Kidney tubule cell (primary cell): ENCODE measurements at places on chromosomes 1 and 21.

GRCh38 chr21:37748351-37748750 lies 167.9 kb downstream of the KCNJ6 start:
- DNase-seq: no peak

- DNase-seq: no peak
These were observed 10.8 kb downstream of the BLACAT1 start for GRCh38 chr1:205444931-205445645.

DNA sequence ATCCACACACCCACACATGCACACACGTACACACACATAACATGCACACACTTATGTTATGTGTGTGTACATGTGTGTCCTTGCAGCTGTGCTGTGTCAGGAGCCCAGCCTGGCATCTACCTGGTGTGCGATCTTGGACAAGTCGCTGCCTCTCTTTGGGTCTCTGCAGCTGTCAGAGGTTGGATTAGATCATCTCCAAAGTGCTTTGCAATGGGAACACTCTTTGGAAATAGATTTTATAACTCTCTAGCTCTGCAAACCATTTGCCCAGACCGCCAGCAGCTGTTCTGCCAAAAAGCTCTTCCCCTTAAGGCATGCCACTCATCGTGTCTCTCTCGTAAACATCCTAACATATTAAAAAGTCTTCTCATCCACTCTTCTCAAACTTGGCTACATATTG lies 4.7 kb downstream of the PKP1 start:
- DNase-seq: no peak

GRCh38 chr21:42463861-42464515 lies 32.0 kb downstream of the RSPH1 start:
- peak; percentile 45 for DNase-seq

- no peak for DNase-seq
These were observed 5.3 kb downstream of the LRRC47 start for GRCh38 chr1:3790952-3791351.

DNA sequence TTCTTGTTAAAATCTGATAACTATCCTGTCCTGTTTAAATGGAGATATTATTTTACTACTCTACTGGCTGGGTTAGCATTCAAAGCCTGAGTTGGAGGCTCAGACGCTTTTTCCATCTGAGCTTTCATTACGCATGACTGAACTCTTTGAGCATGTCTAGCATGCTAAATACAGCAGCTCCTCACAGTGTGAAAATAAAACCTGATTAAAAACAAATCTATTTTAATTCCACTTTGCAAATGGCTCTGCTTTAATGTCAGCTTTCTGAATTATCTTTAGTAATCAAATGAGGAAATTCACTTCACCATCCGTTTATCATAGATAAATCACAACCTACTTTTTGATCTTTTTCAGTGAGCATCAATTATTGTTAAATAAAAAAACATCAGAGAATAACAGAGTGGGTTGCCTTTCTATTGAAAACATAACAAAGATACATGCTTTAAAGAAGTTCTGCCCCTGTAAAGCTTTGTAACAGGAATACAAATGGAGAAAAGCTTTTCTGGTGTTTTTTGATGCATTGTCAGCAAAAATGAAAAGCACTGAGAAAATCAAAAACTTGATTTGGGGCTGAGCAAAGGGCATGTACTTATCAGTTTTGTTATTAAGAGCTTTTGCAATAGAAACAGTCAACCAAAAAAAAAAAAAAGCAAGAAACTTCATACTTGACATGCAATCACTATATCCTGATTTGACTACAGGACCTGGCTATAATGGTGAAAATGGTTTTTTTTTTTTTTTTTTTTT lies 3.5 kb upstream of the SPEN start:
- peak; percentile 37 for DNase-seq

- DNase-seq: peak; percentile 75
These were observed 1.9 kb upstream of the TPM3 start for GRCh38 chr1:154193821-154194220.

DNA sequence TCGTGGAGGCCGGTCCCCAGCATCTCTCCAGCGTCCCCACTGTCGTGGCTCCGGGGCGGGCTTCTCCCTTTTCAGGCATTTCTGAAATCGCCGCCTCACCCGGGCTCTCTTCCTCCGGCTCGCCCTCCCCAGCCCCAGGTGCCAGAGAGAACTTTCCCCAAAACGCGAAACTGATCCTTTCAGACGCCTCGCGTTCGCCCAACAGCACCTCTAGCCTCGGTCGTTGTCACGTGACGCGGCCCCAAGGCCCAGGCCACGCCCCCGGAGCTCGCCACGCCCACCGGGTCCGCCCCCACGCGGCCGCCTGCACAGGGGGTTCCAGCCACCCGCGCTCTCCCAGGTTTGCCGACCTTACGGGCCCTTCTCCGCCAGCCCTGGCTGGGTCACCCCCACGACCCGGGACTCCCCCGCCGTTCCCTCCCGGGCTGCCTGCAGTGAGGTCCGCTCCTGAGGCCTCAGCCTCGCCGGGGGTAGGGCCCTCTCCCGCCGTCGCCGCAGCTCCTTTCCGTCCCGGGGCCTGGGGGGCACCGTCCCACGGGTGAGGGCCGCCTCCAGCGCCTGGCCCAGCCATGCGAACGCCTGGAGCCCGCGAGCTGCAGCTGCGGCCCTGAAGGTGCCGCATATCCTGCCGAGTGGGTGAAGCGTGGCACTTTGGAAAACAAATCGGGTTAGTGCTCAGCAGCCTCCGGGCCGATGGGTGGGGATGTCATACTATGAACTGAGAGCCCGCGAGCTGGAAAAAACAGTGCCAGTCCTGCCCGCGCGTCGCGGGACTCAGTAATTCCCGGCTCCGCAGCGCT lies 21.0 kb downstream of the H3-3A start:
- DNase-seq: peak; percentile 80

GRCh38 chr1:208156741-208157140 lies 87.4 kb downstream of the PLXNA2 start:
- DNase-seq: no peak

GRCh38 chr21:38333301-38334272 lies 76.8 kb downstream of the KCNJ15 start:
- no peak for DNase-seq

GRCh38 chr21:43004926-43005325 lies 30.6 kb downstream of the PKNOX1 start:
- no peak for DNase-seq

GRCh38 chr1:27325286-27325685 lies 3.3 kb downstream of the TMEM222 start:
- DNase-seq: no peak

DNA sequence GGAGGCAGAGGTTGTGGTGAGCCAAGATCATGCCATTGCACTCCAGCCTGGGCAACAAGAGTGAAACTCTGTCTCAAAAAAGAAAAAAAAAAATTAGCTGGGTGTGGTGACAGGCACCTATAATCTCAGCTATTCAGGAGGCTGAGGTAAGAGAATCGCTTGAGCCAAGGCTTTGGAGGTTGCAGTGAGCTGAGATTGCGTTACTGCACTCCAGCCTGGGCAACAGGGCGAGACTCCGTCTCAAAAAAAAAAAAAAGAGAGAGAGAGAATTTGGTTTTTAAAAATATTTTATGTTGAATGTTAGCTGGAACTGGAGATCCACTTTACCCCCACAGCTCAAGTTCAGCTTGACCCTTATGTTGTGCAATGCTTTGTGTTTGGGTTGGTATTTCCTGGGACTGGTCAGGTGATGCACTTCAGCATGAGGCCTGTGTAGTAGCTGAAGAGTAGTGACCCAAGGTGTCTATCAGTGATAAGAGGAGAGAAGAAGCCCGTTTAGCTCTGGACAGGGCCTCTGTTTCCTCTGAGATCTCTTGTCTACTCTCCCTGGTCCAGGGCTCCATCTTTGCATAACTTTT lies 36.8 kb upstream of the MACF1 start:
- DNase-seq: peak; percentile 46

- DNase-seq: peak; percentile 22
These were observed 104.8 kb upstream of the SLC25A33 start for GRCh38 chr1:9434247-9435152.

- DNase-seq: no peak
These were observed 250.8 kb downstream of the KCNJ6 start for GRCh38 chr21:37665230-37666024.

DNA sequence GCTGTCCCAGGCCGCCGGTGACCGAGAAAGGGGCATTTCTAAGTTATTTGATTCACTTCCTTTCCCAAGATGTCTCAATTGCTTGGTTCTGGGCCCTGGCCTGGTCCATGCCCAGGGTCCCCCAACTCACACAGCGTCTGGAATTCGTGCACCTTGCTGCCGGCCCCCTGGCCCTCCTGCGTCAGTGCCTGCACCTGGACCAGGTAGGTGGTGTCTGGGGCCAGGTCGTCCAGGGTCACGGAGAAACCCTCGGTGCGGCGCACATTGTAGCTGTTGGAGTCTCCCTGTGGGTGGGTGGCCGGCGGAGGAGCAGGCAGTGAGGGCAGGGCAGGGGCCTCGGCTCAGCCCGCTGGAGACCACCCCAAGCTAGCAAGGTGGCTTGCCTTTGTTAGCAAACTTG lies 21.0 kb downstream of the EPHA2 start:
- no peak for DNase-seq

GRCh38 chr1:39396671-39397070 lies 94.8 kb upstream of the BMP8A start:
- no peak for DNase-seq

DNA sequence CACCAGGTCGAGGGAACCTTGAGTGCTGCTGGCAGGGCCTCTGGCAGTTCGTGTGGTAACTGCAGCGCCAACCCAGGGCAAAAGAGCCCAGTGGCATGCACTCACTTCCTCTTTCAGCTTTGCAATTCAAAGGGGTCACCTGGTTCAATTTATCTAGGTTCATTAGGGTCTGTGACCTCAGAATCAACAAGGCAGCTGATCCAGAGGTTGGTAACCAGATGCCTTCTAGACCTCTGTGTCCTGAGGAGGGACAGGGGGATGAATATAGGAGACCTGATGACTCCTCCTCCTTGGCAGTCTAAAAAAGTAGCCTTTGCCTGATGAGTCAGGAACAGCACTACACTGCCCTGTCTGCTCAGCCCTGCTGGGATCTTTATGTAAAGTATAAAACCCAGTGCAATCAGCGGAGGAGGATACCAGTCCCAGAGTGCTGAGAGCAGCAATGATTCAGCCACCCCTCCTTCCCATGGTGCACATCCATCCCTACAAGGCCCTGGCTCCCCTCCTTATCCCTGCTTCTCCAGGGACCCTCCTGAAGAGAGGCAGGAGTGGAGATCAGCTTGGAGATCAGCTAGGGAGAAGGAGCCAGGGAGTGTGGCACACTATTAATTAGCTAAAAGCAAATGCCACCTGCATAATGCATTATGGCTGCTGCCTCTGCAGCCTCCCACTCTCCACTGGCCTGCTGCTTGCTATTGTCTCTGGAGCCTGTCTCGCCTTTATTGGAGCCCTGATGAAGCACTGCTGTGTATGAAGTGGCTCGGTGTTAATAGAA lies 11.2 kb upstream of the FMOD start:
- peak; percentile 6 for DNase-seq

DNA sequence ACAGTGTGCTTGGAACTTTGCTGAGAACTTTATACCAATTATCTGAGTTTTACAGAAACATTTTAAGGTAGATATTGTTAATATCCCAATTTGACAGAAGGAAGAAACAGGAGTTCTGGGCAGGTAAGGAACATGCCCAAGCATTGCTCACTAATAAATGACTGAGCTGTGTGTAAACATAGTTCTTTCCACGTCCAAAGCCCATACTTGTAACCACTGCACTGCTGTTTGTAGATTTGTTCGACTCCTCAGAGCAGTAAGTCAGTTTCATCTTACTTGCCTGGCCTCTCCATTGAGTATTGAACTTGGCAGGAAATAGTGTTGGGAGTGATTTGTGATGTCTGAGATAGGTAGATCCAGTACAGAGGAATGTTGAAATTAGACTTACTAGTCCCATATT lies 335.1 kb downstream of the KIF26B start:
- no peak for DNase-seq

DNA sequence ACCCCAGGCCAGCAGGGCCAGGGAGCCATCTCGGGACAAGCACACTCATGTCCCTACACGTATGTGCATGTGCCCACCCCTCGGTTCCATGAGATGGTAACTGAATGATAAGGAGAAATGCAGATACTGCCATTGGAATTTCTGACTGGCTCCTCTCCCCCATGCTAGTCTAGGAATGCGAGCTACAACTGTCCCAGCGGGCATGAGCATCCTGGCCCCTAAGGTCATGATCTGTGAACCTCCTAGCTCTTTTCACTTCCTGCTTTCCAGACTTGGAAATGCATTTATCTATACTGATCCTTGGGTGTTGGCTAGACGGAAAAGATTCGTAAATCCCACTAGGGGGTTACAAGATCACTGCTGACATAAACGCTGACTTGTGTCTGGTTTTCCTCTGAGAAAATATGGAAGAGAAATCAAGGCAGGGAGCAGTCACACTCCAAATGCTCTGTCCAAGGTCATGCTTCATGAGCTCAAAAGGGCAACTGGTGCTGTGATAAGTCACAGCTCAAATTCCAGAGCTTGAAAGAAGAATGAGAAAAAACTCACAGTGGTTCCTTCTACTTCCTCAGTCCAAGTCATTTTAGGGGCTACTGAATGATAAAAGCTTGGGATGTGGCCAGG lies 49.8 kb downstream of the SLC45A1 start:
- DNase-seq: peak; percentile 39

DNA sequence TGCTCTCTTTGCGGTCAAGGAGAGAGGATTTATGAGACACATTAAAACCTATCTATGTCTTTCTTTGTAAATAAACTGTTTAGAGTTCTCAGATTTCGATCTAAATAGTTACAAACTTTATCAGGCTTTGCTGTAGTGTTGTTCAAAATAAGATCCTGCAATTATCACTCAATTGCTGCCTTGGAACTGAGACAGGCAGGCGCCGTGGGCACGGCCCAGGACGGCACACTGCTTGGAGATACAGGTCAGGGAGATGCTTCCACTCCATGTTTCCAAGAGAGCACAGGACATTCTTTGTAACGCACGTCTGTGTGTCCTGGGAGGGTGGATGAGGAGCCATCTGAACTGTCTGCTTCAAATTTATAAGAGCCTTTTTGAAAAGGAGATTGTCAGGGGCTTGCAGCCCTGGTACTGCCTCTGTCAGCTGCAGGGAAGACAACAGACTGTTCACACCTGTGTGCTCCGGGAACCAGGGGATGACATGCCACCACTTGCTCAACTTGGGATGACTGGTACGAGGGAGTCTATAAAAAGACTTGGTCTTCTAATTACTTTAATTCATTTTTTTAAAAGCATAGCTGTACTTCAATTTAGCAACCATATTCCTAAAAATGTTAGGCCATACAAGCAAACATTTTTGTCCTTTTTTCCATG lies 472.9 kb upstream of the RUNX1 start:
- no peak for DNase-seq

DNA sequence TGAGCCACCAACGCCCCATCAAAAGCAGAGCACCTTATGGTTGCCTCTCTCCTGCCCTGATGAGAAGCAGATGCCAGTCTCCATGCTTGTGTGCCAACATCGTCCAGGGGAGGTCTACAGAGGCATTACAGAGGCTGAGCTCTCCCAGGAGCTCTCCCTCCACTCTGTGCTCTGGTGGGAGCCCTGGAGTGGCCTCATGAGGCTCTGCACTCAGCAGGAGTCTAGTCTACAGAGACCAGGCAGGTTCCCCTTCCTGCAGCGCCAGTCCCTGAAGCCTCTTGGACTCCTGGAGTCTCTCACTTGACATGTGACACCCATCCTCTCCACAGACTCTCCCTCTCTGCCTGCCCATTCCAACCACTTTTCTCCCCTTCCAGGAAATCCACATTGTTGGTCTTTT lies 3.4 kb downstream of the DCST1 start:
- DNase-seq: no peak

GRCh38 chr21:45014747-45015468 lies 59.5 kb upstream of the ADARB1 start:
- DNase-seq: no peak
